Calu3 (cell line): ENCODE measurements at places on chromosomes 6 and 20.

- H3K36me3 ChIP-seq, result no peaks in the 10 kb centered on the region
- no peaks in the 10 kb centered on the region for H3K27me3 ChIP-seq
- no peak for DNase-seq
- H3K4me3 ChIP-seq, result no peak overlapping the region
Observed at GRCh38 chr6:113377362-113377942, 479.7 kb upstream of the MARCKS start.

DNA sequence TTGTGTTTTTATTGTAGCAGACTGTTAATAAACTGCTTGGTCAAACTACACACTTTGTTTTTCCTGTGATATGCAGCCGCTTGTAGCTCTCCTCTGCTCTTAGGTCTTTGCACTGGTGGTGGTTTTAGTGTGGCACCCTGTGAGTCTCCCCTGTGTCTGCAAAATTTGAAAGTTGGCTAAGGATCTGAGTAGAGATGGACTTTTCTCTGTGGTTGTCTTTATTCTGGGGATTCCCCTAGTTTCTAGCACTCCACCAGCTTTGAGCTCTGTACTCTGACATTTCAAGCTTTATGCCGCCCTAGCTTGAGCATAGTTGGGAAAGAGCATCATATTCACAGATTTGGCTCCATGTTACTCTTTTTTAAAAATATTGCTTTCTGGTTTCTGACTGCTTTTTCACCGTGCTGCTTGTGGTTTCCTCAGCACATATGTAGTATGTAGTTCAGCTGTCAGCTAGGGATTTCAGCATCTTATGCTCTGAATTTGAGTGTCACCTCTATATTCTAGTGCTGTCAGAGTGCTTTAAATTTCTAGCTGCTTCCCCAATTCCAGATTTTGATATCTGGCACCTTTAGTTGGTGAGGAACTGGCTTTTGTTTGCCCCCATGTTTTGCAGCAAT is 25.4 kb downstream of the CDYL start:
- no peak overlapping the region for H3K27ac ChIP-seq
- H3K27me3 ChIP-seq, result no peaks in the 10 kb centered on the region
- H3K4me1 ChIP-seq, result peaks cover 9% of the 10 kb centered on the region
- no peak for DNase-seq

GRCh38 chr20:48682529-48683363 is 145.1 kb downstream of the PREX1 start:
- H3K4me1 ChIP-seq, result peaks cover 7% of the 10 kb centered on the region
- H3K4me3 ChIP-seq, result no peak overlapping the region
- peak; percentile 84 for DNase-seq

- DNase-seq, result peak; percentile 28
- no peaks in the 10 kb centered on the region for H3K36me3 ChIP-seq
- H3K4me1 ChIP-seq, result peaks cover 43% of the 10 kb centered on the region
Observed at GRCh38 chr6:12369781-12370262, 79.7 kb downstream of the EDN1 start.

- H3K4me3 ChIP-seq, result no peak overlapping the region
- peaks cover 18% of the 10 kb centered on the region for H3K4me1 ChIP-seq
Observed at GRCh38 chr6:45709781-45710220, 305.9 kb downstream of the CLIC5 start.

GRCh38 chr6:54847799-54848597 is 1.4 kb downstream of the FAM83B start:
- DNase-seq, result peak; percentile 31
- peak overlapping the region; percentile 78 for H3K27ac ChIP-seq
- H3K4me1 ChIP-seq, result peaks cover 46% of the 10 kb centered on the region
- peaks cover 40% of the 10 kb centered on the region for H3K36me3 ChIP-seq
- H3K27me3 ChIP-seq, result no peaks in the 10 kb centered on the region

DNA sequence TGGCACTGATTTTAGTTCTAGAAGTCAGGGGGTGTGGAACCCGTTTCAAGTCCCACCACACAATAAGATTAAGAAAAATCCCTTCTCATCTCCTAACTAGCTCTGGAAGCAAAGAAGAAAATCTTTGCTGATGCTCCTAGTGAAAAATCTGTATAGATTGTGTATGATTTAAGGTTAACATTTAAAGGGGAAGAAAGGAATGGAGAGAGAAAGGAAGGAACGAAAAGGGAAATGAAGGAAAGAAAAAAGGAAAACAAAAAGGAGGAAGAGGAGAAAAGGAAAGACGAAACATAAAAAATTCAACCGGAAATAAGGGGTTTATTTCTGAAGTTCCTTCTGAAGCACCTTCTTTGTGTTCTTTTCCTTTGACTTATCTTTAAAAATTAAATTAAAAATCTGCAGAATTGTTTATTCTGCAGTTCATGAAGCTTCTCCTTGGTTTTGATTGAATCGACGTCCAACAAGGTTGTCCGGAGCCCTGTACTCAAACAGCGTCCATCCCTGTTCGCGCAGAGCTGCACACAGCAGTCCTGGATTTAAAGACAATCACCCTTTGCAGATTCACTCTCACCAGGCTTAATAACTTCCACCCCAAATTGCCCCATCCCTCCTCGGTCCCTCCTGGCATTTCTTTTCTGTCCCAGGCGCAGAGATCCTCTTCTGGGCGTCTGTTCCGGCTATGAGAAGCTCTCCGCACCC is 1.6 kb upstream of the TFAP2B start:
- no peak overlapping the region for H3K4me3 ChIP-seq
- H3K36me3 ChIP-seq, result peaks cover 8% of the 10 kb centered on the region
- peaks cover 27% of the 10 kb centered on the region for H3K4me1 ChIP-seq
- no peak overlapping the region for H3K27ac ChIP-seq
- no peak for DNase-seq

DNA sequence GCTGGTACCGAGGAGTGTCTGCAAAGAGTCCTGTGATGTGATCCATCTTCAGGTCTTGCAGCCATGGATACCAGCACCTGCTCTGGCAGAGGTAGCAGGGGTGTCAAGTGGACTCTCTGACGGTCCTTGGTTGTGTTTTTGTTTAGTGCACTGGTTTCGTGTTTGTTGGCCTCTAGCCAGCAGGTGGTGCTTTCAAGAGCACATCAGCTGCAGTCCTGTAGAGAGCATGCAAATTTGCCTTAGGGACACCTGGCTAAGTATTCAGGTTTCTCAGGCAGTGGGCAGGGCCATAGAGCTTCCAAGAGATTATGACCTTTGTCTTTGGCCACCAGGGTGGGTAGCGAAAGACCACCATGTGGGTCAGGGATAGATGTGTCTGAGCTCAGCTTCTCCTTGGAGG is 14.5 kb upstream of the RGS17 start:
- no peaks in the 10 kb centered on the region for H3K36me3 ChIP-seq
- H3K27ac ChIP-seq, result no peak overlapping the region
- H3K27me3 ChIP-seq, result no peaks in the 10 kb centered on the region
- H3K4me1 ChIP-seq, result no peaks in the 10 kb centered on the region
- H3K4me3 ChIP-seq, result no peak overlapping the region

GRCh38 chr20:1660246-1660645 is 2.7 kb upstream of the SIRPG start:
- H3K4me1 ChIP-seq, result peaks cover 12% of the 10 kb centered on the region
- H3K4me3 ChIP-seq, result no peak overlapping the region
- no peak for DNase-seq

- no peak for DNase-seq
- H3K27me3 ChIP-seq, result no peaks in the 10 kb centered on the region
Observed at GRCh38 chr6:11494786-11495564, 42.6 kb upstream of the TMEM170B start.

- no peak for DNase-seq
- H3K27ac ChIP-seq, result no peak overlapping the region
- no peaks in the 10 kb centered on the region for H3K36me3 ChIP-seq
- no peaks in the 10 kb centered on the region for H3K27me3 ChIP-seq
- peaks cover 5% of the 10 kb centered on the region for H3K4me1 ChIP-seq
Observed at GRCh38 chr6:106906232-106906631, 68.3 kb downstream of the CD24 start.

- H3K4me3 ChIP-seq, result no peak overlapping the region
- H3K4me1 ChIP-seq, result no peaks in the 10 kb centered on the region
- H3K27me3 ChIP-seq, result no peaks in the 10 kb centered on the region
- H3K36me3 ChIP-seq, result no peaks in the 10 kb centered on the region
Observed at GRCh38 chr6:16137451-16137801, 8.5 kb downstream of the MYLIP start.
